Activated CD8-positive, alpha-beta memory T cell treated with anti-CD3 and anti-CD28 coated beads for 24 hours (primary cell): ENCODE measurements at places on chromosomes 6 and 20.

DNA sequence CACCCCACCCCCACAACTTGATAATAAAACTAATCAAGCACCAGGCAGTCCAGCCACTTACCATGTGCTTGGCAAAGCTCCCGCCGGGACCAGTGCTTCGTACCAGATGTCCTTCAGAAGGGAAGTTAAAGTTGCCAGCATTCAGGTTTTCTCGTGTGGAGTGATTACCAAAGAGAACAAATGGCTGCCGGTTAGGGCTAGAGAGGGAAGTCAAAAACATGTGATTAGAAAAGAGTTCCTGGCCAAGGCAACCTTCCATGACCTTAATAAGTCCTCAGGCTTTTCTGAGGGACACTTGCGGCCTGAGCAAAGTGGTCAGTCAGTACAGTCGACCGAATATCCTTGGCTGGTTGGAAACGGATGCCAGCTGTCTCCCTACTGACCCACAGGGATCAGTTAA lies 67.0 kb downstream of the DNAAF9 start:
- DNase-seq: no peak

- DNase-seq: peak; percentile 26
These were observed 122.6 kb downstream of the PRND start for GRCh38 chr20:4844325-4844724.

DNA sequence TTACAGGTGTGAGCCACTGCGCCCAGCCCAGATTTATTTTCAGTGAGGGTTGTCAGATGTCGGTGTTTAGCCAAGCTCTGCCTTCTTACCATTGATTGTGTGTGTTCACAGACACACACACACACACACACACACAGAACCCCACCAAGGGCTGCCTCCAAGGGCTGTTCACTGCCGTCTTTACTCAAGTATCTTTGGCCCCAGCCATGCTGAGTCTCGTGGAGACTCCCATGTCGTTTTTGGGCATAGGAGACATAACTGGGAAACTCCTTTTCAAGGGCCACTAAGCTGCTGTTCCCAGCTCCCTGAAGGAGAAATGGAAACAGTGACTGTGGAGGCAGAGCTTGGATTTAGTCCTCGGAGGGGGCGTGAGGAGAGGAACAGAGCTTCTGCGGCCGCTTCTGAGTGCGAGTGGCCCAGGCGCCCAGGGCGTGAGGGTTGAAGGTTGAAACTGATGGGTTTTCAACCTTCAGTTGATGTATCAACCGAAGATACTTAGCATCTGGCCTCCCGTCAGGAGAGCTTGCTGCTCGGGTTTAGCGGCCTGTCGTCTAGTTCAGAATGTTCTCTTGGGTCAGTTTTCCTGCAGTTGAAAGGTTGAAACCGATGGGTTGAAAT lies 243.6 kb downstream of the TTLL2 start:
- no peak for DNase-seq

GRCh38 chr20:5364997-5365597 lies 48.3 kb upstream of the PROKR2 start:
- DNase-seq: no peak

DNA sequence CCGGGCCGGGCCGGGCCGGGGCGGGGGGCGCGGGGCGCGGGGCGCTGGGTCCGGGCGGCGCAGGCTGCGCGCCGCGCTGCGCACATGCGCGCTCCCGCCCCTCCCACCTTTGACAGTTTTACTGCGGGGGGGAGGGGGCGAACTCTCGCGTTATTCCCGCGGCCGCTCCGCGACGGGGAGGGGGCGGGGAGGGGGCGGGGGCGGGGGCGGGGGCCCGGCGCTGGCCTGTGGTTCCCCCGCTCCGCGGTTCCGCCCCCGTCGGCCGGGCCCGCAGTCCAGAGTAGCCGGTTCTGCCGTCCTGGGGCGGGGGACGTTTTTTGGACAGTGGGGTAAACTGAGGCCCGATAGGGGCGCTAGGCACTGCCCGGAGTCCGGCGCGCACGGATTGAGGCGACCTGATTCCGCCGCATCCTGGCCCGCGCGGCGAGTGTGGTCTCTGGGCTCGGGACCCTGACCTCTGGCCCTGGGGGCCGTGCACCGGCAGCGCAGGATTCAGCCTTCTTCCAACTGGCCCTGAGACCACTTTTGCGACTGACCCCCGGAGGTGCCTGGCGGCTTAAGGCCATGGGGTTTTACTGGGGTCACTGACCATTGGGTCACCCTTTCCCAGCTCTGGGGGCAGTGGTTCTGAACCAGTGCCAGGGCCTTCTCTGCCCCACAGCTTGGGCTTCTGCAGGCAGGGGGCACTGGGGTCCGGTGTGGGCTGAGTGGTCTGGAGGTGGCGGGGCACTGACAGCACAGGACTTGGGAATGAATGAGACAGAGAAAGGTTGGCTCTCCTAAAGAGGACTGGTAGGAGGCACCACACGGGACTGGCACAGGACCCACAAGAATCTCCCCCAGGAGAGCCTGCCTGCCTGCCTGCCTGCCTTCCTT lies at the start of gene ZNF512B:
TSS of gene ZNF512B (minus strand) at position 93 of the 876 bp plus-strand sequence. CDS start 1,980 bp downstream, outside the sequence.
- peak; percentile 76 for DNase-seq
